ENCODE measurements at places on chromosomes 2 and 18.

- no peak for DNase-seq
These were observed 379.7 kb downstream of the ARL6IP6 start for GRCh38 chr2:153098073-153098472.

GRCh38 chr2:135378591-135378990 is 152.4 kb downstream of the ZRANB3 start:
- DNase-seq, result no peak

- DNase-seq, result no peak
These were observed 4.6 kb downstream of the WIPF1 start for GRCh38 chr2:174593041-174593440.

DNA sequence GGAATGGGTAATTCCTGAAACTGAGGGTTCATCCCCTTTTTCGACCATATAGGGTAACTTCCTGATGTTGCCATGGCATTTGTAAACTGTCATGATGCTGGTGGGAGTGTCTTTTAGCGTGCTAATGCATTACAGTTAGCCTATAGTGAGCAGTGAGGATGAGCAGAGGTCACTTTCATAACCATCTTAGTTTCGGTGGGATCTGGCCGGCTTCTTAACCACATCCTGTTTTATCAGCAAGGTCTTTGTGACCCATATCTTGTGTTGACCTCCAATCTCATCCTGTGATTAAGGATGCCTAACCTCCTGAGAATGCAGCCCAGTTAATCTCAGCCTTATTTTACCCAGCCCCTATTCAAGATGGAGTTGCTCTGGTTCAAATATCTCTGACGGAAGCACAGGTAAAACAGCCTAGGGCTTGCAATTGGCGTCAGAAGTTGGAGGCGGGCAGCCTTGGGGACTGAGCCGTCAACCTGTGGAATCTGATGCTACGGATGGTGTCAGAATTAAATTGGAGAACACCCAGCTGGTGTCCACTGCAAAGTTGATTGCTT is 19.5 kb downstream of the RALBP1 start:
- DNase-seq, result no peak

GRCh38 chr18:10322004-10322403 is 132.4 kb upstream of the APCDD1 start:
- no peak for DNase-seq

GRCh38 chr18:13374468-13375301 is 156.1 kb downstream of the LDLRAD4 start:
- no peak for DNase-seq

DNA sequence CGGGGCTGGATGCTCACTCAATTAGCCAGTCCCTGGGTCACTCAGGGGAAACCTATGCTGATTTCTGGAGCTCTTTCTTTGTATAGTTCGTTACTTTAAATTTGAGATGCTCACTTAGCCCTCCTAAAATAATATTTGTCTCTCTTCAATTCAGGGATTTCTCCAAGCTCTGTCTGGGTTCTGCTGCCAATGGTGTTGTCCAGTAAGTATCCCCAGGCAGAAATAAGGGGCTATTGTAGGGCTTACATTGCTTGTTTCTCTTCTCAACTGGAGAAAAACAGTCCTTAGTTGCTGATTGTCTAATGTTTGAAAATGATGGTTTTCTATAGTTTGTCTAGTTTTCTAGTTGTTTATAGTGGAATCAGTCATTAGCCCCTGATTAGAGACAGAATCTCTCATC is 5.0 kb downstream of the RAB6C start:
- DNase-seq, result no peak

DNA sequence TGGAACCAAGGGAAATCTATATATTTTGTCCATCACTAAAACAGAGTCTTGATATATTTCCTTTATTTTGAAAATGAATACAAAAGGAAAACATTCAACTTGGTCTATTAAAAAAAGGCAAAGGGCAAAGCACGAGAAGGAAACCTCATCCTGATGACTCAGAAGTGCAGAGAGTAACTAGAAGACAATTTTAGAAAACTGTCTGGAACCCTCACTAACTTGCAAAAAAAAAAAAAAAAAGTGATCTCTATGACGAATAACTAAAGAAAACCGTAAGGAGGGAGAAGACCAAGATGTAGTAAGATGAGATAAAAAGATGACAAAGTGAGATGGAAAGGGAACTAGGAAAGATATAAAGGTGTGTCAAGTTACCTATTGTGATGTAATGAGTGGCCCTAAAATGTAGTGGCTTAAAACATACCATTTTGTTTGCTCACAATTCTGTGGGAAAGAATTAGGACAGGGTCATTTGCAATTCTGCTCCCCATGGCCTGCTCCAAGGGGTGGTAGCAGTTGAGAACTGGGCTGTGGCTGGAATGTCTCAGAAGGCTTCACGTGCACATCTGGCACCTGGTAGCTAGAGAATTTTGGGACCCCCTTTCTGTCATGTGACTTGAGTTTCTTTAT is 303.0 kb downstream of the DYSF start:
- DNase-seq, result no peak
